ENCODE measurements at places on chromosomes 3 and 15.

DNA sequence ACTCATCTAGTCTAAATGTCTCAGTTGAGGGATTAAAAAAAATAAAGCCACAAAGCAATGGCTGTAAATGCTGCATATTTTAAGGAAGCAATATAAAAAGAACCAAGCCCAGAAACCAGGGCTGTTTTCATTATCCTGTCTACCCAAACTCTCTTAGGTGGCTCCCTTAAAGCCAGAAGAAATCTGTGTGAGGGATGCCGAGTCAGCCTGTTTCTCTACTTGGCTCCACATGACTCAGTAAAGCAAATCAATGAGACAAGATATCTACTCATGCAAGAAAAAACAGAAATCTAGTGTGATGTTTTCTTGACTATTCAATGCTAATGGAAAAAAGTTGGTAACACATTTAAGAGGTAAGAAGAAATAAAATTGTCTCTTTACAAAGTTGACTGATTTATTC lies 296.2 kb downstream of the ZBTB20 start:
- peak; percentile 5 for DNase-seq

GRCh38 chr3:135228201-135228600 lies 433.1 kb downstream of the EPHB1 start:
- DNase-seq = no peak

DNA sequence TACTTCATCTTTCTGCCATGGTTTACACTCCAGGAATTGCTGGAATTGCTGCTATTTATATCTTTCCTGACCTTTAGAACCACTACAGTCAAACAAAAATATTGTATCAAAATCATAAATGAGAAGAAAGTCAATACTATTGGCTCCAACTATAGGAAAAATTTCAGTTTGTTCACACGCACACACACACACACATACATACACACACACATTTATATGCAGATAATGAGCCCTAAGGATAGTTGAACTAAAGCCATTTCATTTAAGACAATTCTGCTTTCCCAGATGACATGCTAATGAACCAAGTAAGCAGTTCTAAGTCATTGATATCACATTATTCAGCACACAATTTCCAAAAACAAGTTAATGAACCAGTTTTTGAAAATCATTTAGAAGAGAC lies 627.3 kb downstream of the PLOD2 start:
- no peak for DNase-seq

DNA sequence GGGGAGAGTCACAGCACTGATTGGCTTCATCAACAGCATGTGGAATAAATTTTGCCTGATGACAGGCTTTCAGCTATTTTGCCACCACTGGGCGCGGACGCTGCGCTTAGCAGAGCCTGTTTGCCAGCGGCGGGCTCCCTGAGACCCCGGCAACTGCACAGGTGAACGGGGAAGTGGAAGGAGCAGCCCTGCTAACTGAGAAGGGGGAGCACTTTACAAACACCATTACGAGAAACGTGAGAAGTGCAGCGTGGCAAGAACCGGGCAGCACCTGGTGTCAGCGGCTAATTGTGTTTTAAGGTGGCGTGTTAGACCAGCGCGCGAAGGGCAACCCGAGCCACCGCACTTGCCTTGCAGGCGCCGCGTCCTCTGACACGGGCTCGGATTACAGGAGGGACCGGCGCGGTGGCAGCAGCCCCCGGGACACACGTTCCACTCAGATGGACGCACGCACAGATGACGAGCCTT lies 307.8 kb upstream of the ARRDC4 start:
- no peak for DNase-seq

- DNase-seq = no peak
These were observed 51.8 kb downstream of the DUT start for GRCh38 chr15:48383031-48383430.

Measured in astrocyte of the cerebellum (primary cell).